Right renal cortex interstitium (tissue), 3 donors: ENCODE measurements at places on chromosomes 5 and 9. TPM values are rescaled to one million over a fixed set of nuclear protein-coding genes. Genes with fewer than 3 reads are reported as not detected.

DNA sequence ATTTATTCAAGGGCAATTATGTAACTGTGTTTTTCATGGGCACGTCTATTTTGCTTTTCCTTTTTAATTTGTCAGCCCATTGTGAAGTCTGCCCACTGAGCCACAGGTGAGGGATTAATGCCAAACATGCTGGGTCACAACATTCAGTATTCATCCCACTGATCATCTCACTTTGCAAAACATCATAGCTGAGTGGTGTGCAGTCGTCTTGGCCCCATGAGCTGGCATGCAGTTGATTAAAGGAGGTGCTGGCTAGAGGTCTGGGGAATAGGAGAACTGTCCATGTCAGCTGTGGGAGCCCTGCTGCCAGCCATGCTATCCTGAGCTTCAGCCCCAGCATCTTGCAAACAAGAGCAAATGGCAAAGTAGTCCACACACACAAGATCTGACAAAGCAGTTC lies 11.7 kb upstream of the ESM1 start:
- DNase-seq, result no peak

DNA sequence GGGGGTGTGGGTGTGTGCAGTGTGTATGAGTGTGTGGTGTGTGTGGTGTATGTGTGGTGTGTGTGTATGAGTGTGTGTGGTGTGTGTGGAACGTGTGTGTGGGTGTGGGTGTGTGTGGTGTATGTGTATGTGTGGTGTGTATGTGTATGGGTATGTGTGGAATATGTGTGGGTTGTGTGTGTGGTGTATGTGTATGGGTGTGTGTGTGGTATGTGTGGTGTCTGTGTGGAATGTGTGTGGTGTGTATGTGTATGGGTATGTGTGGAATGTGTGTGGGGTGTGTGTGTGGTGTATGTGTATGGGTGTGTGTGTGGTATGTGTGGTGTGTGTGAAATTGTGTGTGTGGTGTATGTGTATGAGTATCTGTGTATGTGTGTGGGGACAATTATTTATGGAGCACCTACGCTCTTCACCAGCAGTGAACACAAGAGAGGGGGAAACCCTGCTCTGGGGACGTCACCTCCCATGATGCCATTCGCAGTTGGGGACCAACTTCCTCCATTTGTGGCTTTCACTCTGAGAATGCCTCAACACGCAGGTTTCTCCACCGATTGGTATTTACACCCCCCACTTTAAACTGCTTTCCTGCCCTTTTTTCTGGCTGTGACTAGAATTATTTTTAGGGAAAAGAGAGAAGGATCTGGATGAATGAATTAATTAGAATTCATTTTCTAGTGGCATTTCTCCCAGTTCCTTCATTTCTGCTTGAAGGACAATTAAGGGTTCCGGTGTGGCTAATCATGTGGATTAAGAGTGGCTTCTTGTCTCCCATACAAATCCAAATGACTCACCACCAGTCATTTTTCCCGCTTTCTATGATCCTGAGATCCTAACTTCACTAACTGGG lies 238.1 kb downstream of the ROR2 start:
- DNase-seq, result no peak

The ACER2 gene
- 16.2 TPM for polyA plus RNA-seq

The TMEM171 gene
- 5.4 TPM for polyA plus RNA-seq

The PCDHA9 gene
- not detected for polyA plus RNA-seq

The OR1J2 gene
- not detected for polyA plus RNA-seq

DNA sequence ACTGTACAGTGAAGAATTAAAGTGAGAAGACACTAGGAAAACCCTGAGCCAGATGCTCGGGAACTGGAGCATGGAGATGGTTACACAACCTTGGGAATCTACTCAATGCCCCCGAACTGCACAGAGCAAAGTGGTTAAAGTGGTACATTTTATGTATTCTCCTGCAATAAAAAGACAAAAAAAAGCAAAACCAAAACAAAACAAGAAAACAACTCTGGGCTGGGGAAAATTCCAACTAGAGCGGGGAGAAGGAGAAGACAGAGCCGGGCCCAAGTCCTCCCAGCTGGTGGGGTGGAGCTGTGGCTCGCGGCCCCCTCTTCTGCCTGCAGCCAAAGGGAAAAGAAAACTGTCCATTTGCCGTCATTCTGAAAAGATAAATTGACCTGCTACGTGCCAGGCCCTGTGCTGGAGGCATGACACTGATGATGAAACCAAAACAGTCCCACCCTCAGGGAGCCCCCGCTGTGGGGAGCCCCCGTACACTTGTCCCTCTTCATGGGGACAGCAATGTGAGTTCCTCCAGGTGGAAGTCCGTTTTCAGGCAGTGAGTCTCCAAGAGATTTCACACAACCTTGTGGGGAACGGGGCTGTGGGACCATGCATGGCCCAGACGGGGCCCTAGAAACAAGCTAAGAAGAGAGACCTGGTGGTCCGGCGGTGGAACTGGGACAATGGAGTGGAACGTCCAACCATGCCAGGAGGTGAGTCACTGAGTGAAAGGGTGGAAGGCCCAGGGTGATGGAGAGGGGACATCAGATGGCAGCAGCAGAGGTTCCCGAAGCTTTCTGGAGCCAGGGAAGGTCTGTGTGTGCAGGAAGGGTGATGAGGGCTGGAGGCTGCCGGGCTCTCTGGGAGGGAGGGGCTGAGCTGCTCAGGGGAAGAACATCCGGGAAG lies 114.8 kb upstream of the COL5A1 start:
- DNase-seq, result no peak

DNA sequence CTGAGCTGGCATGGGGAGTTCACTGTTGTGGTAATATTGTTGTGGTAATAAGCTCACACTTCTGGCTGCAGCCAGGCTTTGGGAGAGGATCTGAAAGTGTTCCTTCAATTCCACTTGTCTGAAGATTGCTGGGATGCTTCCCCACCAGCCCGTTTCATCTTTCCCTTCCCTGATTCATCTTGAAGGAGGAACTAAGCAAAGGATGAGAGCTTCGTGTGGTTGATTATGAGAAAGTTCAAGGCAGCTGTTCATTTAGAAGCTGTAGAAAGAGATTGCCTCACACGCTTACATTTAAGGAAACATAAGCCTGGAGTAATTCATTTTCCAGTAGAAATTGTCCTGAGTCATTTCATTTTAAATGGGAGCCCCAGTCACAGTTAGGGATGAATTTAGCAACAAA lies 122.4 kb upstream of the GAS1 start:
- no peak for DNase-seq

GRCh38 chr5:11491404-11492075 lies 412.7 kb downstream of the CTNND2 start:
- DNase-seq, result no peak

GRCh38 chr9:91995000-91995655 lies 45.1 kb upstream of the ROR2 start:
- DNase-seq, result no peak

GRCh38 chr5:149735066-149735465 lies 5.0 kb downstream of the PPARGC1B start:
- no peak for DNase-seq

The PHAX gene
- polyA plus RNA-seq, result 102 TPM
